ENCODE measurements at places on chromosomes 2 and 18.

DNA sequence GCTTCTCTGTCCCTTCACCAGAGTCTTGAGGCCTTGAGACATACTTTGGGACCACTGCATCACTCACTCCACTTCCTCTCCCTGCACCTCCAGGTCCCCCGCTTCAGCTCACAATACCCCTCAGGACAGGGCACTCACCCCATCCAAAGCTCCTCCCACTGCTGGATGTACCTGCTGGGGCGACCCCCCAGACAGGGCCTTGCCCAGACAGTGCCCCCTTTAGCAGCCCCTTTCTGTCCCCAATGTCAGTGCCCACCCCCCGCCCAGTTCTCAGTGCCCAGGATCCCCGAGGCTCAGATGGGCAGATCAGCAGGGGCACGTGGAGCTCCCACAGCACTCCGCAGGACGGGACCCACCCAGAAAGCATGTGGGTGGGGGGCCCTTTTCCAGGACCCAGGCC, 23.8 kb upstream of the IMP4 start:
- DNase-seq: no peak

GRCh38 chr2:231376857-231377256, 18.7 kb upstream of the B3GNT7 start:
- no peak for DNase-seq

GRCh38 chr2:219441451-219442255, 7.0 kb downstream of the SPEG start:
- DNase-seq: no peak

GRCh38 chr18:22865354-22866116, 67.6 kb upstream of the RBBP8 start:
- DNase-seq: no peak
